ENCODE measurements at places on chromosomes 11 and 22.

- DNase-seq: peak; percentile 84
These were observed 84.4 kb upstream of the SEPTIN5 start for GRCh38 chr22:19629720-19630419.

GRCh38 chr22:27879923-27880322, 39.1 kb downstream of the PITPNB start:
- DNase-seq: peak; percentile 44

GRCh38 chr11:83336993-83337392, 50.8 kb upstream of the CCDC90B start:
- no peak for DNase-seq

- peak; percentile 88 for DNase-seq
These were observed 75.0 kb downstream of the JRKL start for GRCh38 chr11:96464700-96465307.

- DNase-seq: peak; percentile 75
These were observed 24.2 kb downstream of the MED15 start for GRCh38 chr22:20531404-20532201.

DNA sequence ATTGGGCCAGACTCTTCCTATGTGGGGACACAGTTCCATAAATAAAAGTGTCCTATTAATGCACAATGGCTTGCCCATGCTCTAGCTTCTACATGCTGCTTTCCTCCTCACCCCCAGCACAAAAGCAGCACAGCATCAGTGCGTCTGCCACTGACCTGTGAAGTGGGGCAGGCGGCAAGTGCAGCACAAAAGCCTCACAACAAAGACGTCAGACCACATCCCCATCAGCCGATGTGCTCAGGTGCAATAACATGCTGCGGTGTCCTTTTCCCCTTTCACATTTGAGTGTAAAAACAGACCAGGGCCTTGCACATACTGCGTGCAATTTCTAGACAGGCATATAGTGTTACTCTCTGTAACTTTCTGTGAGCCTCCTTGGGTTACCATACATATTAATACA, 12.8 kb downstream of the DKK3 start:
- no peak for DNase-seq

DNA sequence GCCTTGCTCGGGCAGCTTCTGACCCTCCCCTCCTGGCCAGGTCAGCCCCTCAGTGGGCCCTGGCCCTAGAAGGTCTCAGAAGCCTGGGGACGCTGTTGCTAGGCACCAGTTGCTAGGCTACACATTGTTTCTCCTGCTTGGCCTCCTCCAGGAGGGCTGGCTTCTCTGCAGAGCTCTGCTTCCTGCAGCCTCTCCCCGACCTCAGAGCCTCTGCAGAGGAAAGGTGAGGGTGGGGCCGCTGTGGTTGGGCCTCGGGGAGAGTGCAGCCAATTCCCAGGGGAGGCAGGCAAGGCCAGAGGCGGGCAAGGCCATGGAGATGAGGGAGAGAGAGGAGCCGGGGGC, 27.6 kb upstream of the LRRC10B start:
- peak; percentile 29 for DNase-seq

DNA sequence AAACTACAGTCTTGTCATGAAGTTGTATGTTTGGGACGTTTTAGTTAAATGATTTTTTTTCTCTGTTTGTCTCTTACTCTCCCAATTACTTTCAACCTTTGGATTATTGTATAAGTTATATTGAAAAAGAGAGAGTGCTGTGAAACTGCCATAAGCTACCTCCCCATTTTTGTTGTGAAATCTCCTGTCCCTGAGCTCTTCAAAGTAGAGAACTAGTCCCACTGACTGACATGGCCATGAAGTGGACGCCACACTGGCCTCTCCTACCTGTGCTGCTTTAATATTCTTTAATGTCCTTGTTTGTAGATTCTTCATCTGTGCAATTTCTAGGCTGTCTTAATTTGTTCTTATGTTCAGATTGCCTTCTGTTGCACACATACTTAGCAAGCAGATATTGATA, 56.3 kb downstream of the PPFIA1 start:
- no peak for DNase-seq

DNA sequence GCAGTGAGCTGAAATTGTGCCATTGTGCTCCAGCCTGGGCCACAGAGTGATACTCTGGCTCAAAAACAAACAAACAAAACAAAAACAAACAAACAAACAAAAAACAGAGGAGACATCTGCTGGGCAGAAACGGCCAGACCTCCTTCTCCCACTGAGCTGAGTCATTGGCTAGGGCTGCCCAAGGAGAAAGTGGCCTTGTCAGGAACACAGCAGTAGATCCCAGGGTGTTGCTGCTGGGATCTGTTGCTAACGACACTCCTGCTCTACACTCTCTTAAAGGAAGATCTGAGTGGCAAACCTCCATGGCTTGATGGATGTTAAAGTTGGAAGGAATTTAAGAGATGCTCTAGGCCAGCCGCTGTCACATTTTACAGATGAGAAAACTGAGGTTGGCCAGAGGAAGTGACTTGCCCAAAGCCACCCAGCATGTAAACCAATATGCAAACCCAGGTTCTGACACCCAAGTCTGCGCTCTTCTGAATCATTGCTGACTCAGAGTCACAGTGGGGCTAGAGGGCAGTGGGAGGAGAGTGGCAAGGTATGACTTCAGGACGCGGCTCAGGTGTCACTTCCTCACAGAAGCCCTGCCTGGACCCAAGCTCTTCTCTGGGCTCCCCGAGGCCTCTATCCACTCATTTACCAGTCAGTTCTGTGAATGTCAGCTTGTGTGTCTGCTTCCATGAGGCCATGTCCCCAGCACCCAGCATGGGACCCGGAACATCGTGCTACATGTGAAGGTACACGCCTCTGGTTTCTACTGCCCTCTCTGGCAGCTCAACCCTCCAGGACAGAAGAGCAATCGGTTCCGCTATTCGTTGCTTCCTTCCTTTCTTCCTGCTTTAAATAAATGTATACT, 11.3 kb upstream of the GDPD5 start:
- DNase-seq: no peak

DNA sequence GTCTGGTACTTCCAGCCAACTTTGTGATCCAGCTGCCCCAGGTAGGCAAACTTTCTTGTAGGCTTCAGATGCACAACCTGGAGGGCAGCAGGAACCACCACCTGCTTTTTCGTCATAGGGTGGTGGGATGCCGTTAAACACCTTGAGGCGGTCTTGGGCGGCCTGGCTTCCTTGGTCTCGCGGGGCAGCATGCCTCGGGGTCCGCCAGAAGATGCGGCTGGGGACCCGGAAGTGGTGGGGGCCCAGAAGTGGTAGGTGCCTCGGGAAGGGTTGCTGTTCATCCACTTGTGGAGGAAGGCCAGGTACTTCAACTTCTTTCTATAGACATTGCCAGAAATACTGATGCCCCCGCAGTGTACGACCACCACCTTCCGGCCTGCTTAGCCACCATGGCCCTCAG, 13.3 kb downstream of the DUSP18 start:
- DNase-seq: no peak

- DNase-seq: no peak
These were observed 7.5 kb upstream of the IL17RA start for GRCh38 chr22:17077255-17077654.

GRCh38 chr11:17770048-17770652, 35.6 kb downstream of the KCNC1 start:
- no peak for DNase-seq

GRCh38 chr11:12862696-12863469, 146.2 kb upstream of the RASSF10 start:
- peak; percentile 68 for DNase-seq

DNA sequence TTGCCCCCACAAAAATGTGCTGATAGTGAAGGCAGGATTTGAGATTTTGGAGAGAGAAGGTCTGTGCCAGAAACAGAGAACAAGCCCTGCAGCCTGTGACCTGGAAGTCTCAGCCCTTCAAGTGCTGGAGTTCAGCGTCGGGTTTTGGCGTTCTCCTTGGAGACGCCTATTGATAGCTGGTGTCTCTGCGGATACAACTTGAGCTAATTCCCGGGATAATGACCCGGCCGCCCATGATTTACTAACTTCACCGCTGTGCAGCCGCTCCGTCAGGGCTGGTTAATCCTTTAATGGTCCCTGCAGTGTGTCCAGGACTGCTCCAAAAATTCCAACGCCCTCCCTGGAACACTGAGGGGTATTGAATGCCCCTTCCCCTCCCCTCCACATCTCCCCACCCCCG, 76.6 kb downstream of the WT1 start:
- DNase-seq: no peak

DNA sequence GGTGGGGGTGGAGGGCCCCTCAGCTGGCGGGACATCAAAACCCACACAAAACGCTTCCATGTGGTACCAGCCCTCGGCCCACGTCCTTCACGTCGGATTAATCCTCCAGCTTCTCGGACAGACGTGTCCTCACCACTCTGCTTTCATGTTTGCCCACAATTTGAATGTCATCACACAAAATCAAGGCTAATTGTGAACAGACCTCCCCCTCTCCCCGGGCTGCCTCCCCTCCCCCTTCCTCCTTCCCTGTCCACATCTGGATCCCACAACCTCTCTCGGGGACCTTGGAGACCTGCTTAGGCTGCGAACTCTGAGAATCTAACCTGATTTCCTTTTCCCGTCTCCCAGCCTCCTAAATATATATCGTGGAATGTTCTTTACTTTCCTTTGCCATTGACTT, 262.9 kb downstream of the MN1 start:
- no peak for DNase-seq

GRCh38 chr11:94775567-94776327, 7.6 kb downstream of the AMOTL1 start:
- no peak for DNase-seq

DNA sequence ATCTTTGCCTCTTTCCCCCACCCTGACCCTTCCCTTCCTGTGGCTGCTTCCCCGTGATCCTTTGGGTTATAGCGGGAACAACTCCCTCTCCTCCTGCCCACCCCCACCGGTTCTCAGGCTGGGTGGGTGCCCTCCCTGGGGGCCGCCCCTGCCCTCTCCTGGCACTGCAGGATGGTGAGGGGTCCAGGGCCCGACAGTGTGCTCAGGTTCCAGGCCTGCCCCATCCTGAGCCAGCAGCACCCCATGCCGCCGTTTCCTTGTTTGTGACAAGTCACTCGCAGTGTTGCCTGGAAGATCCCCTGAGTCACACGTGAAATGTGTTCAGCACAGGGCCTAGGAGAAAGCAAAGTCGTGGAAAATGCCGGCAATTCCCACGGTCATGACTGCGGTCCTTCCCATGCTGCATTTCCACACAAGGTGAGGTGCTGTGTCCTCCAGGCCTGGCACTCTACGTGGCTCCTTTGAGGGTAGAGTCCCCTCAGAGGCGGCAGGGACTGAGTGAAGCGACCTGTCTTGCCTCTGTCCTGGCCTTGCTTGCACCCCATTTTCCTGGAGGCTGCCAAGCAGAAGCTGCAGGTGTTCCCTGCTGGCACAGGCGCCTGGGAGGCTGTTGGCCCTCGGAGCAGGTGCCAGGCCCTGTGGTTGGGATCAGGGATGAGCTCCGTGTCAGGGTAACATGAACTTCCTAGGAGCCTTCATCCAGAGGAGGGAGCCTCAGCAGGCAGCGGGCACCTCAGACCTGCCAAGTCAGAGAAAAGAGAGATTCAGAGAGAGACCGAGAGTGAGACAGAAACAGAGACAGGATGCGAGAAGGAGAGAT, 80.5 kb upstream of the LINC01488 start:
- no peak for DNase-seq

GRCh38 chr11:124597626-124598025, 13.6 kb upstream of the PANX3 start:
- no peak for DNase-seq

DNA sequence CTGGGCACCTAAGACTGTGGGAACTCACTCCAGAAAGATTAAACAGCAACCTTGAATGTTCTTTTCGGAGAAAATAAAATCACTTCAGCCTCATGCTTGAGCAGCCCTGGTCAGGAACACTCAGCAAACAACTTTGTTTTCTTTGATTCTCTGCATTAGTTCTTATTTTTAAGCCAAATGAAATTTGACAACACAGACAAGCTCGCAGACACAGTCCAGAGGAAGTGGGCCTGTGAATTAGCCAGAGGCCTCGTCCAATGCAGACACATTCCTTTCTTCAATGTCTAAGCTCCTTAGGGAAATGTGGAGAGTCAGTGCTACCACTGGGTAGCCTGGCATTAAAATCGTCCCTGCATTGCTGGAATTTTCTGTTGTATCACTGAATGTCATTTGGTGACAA, 62.9 kb upstream of the CSNK2A3 start:
- no peak for DNase-seq

- no peak for DNase-seq
These were observed 1.9 kb downstream of the KCNQ1OT1 start for GRCh38 chr11:2697866-2698265.

DNA sequence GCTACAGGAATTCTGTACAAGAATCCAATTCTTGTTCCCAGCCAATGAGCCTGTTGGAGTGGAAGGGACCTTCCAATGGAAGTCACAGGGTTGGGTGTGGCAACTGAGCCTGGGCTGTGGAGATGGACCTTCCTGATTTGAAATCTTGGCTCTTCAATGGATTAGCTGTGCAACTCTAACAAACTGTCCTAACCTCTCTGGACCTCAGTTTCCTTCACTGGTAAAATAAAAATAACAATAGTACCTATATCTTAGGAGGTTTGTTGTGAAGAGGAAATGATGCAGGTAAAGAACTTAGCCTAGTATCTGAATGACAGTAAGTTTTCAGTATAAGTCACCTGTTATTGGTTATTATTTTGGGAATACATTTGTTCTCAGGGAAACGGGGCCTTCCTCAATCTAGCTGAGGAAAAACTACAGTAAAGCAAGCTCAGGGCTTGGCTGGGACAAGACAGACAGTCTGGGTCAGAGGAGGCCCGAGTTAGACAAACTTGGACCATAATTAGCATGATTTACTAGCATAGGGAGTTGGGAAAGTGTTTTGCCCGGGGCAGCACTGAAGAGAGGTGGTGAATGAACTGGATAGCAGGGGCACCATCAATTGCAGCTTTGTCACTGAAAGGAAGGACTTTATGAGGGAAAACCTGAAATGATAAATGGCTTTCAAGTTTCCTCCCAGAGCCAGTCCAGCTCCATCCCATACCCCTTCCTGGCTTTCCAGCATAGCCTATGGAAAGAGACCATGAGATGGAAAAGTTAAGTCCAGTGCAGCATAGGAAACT, 13.7 kb downstream of the ELF5 start:
- no peak for DNase-seq

DNA sequence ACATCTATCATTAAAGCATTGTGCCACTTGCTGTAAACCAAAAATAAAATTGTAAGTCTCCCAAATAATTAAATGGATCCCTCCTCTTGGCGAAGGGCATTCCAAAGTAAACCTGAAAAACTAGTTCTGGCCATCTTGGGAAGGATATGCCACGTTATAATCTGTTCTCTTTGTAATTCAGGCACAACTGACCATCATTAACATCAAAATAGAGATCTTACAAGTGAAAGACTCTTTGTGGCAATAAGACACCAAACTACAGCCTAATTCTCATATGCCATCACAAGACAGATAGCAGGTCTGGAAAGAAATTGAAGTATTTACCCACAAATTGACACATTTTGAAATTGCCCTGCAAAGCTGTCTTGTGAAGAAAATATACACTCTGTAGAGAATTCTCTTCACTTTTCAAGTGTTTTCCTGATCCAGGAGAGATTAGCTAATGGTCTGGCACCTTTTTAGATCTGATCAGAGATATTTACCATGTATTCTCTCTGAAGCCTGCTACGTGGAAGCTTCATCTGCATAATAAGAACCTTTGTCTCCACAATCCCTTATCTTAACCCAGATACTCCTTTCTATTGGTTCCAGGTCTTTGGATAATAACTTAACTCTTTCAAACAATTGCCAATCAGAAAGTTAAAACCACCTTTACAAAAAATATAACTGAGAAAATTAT, 630.4 kb upstream of the CCDC179 start:
- DNase-seq: no peak
